ENCODE measurements at places on chromosomes 13 and 19.

GRCh38 chr13:52158629-52159158 lies 703 bp downstream of the NEK3 start:
- no peak for DNase-seq

GRCh38 chr19:17423429-17424208 lies 3.8 kb downstream of the MVB12A start:
- no peak for DNase-seq

GRCh38 chr13:112065867-112066623 lies 904 bp upstream of the SOX1 start:
- DNase-seq, result no peak

DNA sequence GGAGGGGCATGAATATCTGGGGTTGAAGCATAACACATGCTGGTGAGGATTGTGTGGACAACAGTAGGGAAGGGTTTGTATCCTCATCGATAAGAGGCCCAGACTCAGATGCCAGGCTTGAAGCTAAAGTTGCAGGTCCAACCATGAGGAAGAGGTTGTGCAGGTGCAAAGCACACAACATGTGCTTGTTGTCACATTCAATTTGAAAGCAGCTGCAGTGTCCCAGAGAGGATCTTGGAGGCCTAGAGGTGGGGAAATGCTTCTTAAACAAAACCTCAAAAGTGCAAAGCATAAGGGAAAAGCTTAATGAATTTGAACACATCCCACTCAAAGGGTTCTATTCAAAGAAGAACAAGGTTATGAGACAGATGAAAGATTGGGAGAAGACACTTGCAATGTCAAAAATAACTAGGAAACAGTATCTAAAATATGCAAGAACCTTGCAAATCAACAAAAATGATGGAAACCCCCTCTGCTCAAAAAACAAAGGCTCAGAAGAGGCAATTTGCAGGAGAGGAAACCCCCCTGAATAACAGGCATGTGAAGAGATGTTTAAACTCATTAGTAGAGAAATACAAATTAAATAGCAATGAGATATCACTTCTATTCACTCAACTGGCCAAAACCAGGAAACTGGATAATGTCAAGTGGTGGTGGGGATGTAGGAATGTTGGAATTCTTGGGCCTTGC lies 187.1 kb downstream of the KATNAL1 start:
- DNase-seq, result no peak
